NCI-H524 treated with DMSO at 0.1 percent for 48 hours (cell line): ENCODE measurements at places on chromosomes 2 and 18.
A peak's percentile ranks its signal among the peaks of the same experiment; 100 is the strongest.

- DNase-seq = no peak
Observed at GRCh38 chr18:31380912-31381311, 4.3 kb downstream of the DSG4 start.

DNA sequence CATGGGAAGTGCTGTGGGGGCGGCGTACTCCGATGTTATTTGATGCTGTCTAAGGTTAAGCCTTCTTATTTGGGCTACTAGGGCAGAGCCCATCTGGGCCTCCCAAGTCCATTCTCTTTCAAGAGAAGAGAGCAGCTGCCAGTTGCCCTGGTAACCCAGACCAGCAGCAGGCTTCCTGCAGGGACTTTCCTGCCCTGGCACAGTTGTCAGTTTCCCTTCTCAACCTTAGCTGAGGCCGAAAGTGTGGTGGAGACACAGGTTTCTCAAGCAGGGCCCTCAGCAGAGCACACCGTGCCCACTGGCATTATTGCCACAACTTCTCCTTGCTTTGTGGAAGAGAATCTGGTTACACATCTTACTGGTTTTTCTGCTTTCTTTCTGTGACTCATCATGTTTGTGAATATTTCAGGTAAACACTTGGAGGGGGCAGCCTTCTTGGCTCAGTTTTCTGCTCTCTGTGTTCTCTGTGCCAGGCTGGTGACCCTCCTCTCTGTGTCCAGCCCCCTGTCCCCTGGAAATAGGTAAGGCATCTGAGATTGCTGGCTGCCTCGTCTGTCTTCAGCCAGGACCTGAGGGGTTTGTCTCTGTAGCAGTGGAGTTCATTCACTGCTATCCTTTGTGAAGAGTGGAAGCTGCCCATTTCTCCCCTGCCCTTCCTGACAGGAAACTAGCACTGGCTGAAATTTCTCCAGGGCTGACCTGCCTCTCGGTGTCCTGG, 111.0 kb downstream of the B3GNT2 start:
- DNase-seq = peak; percentile 81

DNA sequence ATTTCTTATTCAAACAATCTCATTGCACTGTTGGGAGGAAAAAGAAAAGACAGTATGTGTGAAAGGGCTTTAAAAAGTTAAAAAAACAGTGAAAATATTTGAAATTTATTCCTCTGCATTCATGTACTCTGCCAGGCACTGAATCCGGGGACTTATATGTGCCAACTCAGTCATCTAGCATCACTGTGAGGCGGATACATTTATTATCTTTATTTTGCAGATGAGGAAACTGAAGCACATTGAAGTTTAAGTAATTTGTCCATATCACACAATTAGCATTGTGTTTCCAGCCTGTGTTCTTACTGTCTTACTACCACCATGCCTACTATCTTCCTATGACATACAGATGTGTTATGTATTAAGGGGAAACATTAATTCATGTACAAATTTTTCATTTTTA, 1.8 kb downstream of the LCLAT1 start:
- DNase-seq = no peak

GRCh38 chr2:149595056-149595963, 7.7 kb upstream of the MMADHC start:
- DNase-seq = no peak

- no peak for DNase-seq
Observed at GRCh38 chr2:105782123-105782522, 37.4 kb downstream of the NCK2 start.

DNA sequence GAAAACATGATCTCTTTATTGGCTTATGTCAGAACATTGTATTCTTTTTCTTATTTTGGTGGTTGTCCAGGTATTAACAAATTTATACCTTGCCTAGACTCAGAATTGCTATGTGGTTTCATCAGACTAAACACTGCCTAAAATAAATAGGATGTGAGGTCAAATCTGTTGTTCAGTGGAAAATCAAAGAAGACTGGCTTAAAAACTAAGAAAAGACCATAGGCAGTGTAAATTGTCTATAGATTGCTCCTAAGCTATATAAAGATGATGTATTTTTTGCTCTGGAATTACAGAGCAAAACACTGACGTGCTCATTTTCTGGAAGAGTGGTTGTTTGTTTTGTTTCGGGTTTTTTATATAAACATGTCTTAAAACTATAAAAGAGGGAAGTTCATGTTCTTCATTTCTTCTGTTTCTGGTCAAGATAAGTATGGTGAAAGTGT, 266.0 kb downstream of the ALPK2 start:
- no peak for DNase-seq

GRCh38 chr2:50694798-50695197, 337.1 kb downstream of the NRXN1 start:
- no peak for DNase-seq
